Amniotic stem cell (primary cell): ENCODE measurements at places on chromosomes 11 and 22.

GRCh38 chr11:35856259-35856658, 87.6 kb upstream of the LDLRAD3 start:
- DNase-seq = no peak

DNA sequence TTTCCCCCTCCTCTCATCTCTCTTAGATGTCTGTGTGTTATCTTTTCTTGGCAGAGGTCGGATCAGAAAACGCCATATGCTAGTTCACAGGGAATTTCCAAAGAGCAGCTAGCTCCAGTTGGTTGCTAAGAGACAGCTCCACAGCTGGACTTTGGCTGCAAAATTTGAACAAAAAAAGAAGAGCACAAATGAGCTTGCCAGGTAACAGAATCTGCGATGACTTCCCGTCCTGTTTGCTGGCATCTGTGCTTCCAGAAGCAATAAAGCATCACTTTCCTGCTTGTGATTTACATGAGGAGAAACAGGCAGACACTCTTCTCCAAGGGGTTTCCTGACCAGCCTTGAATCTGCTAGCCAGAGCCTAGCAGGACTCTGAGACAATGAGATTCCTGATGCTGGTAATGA, 596.0 kb upstream of the B3GAT1 start:
- DNase-seq = no peak

GRCh38 chr11:10050561-10050960, 243.5 kb downstream of the SBF2 start:
- DNase-seq = no peak

GRCh38 chr22:37804352-37804880, 3.3 kb upstream of the GCAT start:
- DNase-seq = no peak

DNA sequence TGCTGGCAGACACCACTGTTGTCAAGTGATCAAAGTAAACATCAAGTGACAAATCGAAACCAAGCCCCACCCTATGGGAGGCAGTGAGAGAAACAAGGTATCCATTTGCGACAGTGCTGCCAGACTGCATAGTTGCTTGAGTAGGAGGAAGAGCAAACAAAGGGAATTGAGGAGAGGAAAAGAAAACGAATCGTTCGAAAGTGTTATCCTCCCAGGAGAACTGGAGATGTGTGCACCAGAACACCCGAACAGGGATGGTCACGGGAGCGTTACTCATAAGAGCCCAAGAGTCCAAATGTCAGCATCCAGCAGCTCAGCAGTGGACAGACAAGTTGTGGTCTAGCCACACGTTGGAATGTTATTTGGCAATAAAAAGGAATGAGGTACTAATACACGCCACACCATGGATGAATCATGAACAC, 58.4 kb upstream of the NUP50 start:
- no peak for DNase-seq

- DNase-seq = no peak
Measured at GRCh38 chr11:65287601-65288000, 25.8 kb downstream of the POLA2 start.

DNA sequence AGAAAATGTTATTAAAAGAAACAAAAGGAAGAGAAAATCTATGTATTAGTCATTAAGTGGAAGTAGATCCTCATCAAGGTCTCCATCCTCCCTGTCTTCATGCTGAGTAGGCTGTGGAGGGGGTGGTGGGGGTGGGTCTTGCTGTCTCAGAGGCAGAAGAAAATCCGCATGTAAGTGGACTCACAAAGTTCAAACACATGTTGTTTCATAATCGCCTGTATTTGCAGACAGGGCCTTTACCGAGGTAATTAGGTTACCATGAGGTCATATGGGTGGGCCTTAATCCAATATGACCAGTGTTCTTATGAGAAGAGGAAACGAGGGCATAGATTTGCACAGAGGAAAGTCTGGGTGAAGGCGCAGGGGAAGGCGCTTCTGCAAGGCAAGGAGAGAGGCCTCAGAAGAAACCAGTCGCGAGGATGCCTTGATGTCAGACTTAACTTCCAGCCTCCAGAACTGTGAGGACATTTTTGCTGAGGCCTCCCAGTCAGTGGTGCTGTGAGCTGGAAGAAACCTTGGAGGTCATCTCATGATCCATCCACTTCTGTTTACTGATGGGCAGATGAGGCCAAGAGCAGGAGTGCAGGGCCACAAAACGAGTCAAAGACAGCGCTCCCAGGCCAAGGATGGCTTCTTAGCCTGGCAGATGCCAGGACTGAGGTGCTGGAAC, 49.3 kb upstream of the THY1 start:
- DNase-seq = no peak

DNA sequence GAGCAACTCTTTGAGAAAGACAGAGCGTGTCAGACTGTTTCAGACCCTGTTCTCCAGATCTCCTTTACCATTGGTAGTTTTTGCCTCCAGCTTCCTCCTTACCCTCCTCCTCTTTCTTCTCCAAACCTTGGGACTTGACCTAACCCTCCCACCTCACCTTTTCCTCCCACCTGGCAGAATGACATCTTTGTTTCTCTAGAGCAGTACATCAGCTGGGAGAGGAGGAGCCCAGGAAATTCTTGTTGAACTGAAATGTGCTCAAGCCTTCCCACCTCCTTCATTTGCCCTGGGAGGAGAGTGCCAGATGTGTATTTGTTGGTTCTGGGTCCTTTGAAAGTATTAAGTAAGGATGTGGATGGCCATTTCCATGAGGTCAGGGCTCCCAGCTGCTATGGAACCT, 17.4 kb downstream of the OSBP2 start:
- no peak for DNase-seq

DNA sequence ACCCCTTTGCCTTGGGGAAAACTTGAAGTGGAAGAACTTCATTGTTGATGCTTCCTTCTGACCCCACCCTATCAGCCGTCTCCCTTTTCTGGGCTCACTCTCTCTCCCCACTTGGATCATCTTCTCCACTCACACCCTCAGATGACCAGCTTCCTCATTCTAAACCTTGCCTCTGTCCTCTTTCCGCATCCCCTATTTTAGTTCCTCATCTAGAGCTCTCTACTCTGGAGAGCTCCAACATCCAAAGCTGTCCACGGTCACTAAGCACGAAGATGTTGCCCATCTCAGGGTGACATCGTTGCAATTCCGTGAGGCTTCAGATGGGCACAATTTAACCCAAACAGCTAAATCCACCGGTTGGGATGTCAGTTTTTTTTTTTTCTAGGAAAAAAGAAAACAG, 31.6 kb upstream of the ME3 start:
- no peak for DNase-seq

DNA sequence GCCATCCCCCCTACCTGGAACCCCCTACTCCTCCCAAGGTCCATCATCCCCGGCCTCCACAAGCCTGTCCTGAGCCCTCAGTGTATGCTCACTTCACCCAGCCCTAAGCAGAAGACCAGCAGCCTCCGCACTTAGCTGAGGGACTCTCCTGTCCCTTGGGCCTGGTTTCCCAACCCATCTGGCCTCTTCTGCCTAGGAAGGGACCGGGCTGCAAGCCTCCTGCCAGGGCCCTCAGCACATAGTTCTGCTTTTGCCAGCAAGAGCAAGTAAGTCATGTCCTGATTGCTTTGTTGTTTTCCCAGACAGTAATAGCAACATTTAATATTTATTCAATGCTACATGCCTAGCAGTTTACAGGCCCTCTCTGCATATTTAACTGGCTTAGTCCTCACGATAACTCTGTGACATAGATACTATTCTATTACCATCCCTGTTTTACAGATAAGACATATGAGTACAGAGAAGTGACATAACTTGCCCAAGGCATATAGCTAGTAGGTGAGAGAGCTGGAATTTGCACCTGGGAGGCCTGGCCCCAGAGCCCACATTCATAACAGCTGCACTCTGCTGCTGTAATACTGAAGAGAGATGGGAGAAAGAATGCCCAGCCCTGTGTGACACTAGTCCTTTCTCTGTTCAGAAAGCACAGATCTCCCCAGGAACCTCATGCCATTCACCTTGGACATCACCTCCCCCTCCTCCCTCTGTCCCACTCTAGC, 139.2 kb downstream of the PARVA start:
- DNase-seq = no peak

- DNase-seq = no peak
Measured at GRCh38 chr11:36162883-36163434, 126.3 kb downstream of the COMMD9 start.

- DNase-seq = no peak
Measured at GRCh38 chr11:6204706-6205105, 651 bp upstream of the C11orf42 start.

GRCh38 chr22:20749453-20749852, 24.5 kb upstream of the SERPIND1 start:
- DNase-seq = no peak

- no peak for DNase-seq
Measured at GRCh38 chr22:44012162-44012561, 11.9 kb upstream of the PARVB start.

DNA sequence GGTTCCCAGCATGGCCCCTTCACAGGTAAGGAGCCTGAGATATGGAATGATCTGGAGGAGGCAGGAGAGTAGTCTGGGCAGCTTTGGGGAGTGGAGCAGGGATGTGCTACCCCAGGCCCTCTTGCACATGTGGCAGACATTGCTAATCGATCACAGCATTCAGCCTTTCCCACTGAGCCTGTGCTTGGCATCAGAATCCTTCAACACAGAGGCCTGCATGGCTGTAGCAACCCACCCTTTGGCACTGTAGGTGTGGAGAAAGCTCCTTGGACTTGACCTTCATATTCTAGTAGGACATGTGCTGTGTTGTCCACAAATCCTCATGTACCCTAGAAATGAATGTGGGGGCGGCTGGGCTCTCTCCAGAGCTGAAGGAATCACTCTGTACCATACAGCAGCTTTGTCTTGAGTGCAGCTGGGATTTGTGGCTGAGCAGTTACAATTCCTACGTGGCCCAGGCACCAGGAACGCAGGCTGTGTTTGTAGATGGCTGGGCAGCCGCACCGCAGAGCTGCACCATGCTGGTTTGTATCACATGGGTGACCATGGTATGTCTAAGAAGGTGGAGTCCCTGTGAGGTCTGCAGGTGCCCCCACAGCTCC, 21.8 kb upstream of the PPP6R3 start:
- no peak for DNase-seq

GRCh38 chr22:47126344-47126811, 363.9 kb downstream of the TBC1D22A start:
- no peak for DNase-seq

DNA sequence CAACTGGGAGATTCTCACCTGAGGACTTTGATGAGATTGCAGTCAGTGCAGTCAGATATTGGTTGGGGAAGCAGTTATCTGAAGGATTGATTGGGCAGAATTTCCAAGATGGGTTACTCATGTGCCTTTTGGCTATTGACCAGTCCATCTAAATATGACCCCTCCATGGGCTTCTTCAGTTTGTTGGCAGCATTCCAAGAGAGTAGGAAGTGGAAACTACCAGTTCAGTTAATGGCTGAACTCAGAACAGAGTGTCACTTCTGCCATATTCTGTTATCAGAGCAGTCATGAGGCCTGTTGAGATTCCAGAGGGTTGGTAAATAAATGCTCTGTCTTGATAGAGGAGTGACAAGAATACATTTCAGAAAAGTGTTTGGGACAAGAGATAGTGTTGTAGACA, 71.0 kb downstream of the CYP2R1 start:
- no peak for DNase-seq

- no peak for DNase-seq
Measured at GRCh38 chr11:77115181-77115611, 12.6 kb downstream of the OMP start.

GRCh38 chr11:73590991-73591390, 6.9 kb downstream of the FAM168A start:
- DNase-seq = no peak

DNA sequence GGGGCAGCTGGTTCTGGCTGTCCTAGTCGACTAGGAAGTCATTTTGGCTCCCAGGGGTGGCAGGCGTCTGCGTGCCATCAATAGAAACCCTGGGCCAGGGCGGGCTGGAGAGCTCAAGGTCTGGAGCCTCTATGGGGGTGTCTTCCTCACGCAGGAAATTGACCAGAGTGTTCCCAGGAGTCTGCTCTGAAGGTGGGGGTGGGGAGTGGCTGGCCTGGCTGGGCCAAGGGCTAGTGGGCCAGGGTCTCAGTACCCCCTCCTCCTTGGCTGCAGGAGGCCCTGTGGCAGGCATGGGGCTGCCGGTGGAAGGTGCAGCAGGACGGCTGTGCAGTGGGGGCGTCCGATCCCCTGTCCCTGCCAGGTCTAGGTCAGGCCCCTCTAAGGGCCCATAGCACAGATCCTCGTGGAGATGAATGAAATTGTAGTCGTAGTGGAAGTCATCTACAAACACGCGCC, 64.6 kb downstream of the ARFGAP3 start:
- no peak for DNase-seq

DNA sequence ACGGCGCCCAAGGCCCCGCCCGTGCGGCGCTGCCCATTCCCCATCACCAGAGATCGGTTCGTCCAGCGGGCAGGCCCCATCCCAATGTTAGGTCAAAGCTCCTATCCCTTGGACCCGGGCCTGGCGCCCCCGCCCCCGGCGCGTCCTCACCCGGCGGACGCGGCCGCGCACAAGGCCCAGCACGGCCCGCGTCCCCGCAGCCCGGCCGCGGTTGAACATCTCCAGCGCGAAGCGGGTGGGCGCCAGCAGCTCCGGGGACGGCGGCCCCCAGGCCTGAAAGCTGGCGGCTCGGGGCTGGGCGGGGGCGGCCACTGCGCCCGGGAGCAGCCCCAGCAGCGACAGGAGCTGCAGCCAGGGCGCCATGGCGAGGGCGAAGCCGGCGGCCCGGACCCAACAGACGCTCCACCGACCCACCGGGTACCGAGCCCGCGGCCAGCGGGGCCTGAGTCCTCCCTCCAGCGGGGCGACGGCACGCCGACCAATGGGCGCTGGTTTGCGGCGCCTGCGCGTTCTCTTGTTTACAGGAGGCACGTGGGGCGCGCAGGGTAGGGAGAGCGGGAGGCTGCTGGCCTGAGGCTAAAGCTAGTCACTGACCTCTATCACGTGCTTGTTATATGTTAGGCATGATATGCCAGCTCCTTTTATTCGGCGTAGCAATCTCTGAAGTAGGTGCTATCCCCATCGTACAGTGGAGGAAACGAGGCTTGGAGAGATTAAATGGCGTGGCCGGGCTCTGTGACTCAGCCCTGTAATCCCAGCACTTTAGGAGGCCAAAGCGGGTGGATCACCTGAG, at the start of gene CTSF:
TSS of gene CTSF (minus strand) at position 483 of the 793 bp plus-strand sequence. CDS start at position 363, 120 bp downstream.
- peak; percentile 39 for DNase-seq

DNA sequence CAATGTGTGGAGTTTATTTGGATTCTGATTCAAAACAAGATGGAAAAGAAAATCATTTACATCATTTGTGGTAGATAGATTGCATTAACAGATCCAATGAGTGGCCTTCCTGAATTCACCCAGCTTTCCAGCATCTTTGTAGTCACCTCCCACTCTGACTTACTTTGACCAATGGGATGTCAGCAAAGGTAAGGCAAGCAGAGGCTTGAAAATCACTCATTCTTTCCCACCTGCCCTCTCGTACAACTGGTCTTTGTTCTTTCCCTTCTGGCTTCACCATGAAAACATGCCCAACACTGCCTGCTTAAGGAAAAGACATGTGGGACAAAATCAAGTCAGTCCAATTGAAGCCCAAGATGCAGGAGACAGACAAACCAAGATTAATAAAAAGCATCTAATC, 202.1 kb downstream of the TTC28 start:
- no peak for DNase-seq

DNA sequence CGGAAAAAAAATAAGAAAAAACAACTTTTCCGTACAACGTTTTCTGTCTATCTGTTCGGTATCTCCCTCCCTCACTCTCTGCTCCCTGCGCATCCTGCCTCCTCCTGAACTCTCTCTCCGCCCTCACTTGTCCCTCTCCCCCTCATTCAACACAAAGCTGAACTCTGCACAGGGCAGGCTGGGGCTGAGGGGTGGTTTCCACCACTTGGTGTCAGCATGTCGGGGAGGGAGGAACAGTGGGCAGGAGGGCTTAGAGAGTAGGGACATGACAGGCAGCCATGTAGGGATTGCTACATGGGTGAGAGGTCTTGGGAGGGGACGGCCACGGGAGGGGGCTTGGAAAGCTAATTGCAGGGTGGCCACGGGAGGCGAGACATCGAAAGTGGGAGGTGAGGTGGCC, 17.6 kb downstream of the SLC22A12 start:
- DNase-seq = no peak
